Epithelial cell of proximal tubule (primary cell): ENCODE measurements at places on chromosomes 3 and 15.

- DNase-seq = no peak
These were observed 2.1 kb downstream of the SLC41A3 start for GRCh38 chr3:126081618-126082361.

GRCh38 chr3:39251576-39251975 lies 28.3 kb downstream of the CX3CR1 start:
- DNase-seq = no peak

DNA sequence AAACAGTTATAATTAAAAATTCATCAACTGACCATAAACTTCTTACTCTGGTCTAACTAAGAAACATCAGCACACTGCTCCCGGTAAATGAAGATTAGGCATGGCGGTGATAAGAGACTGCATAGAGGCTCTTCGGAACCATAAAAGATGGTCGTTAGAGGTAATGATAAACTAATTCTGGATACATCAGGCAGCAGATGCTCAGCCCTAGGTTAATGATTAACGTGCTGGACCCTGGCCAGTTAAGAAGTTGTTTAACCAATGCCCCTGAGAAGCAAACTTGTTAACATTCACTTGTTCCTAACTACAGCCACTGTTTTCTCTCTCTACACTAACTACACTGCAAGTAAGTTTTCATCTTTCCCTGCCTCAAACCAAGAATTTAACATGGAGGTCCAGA lies 111.5 kb downstream of the PDZRN3 start:
- DNase-seq = peak; percentile 56

- DNase-seq = no peak
These were observed 727.2 kb downstream of the SI start for GRCh38 chr3:164351131-164351530.

GRCh38 chr3:135965506-135966270 lies at the start of gene PPP2R3A:
PPP2R3A (plus strand) TSS chr3:135965728; CDS start chr3:136001499, 35,771 bp downstream.
- no peak for DNase-seq

DNA sequence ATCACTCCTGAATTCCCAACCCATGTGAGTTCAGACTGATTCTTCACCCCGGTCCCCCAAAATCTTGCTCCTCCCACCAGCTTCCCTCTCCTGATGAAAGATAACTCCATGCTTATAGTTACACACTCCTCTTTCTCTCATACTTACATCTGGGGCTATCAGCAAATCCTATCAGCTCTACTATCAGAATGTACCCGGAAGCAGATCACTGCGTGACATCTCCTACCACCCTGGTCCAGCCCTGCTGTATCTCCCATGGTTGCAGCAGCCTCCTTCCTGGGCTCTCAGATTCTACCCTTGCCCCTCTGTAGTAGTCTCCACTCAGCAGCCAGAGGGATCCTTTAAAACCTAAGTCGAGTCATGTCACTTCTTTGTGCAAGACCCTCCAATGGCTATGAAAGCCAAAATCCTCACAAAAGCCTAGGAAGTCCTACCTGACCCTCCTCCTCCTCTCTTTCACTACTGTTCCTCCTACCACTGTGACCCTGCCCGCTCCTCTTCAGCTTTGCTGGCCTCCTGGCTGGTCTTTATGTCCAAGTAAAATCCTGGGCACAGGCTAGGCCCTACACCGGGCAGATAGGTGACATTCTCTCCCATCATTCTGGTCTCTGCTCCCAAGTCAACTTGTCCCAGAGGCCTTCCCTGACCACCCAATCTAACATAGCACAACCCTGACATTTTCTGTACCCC lies 16.2 kb downstream of the XIRP1 start:
- DNase-seq = no peak

DNA sequence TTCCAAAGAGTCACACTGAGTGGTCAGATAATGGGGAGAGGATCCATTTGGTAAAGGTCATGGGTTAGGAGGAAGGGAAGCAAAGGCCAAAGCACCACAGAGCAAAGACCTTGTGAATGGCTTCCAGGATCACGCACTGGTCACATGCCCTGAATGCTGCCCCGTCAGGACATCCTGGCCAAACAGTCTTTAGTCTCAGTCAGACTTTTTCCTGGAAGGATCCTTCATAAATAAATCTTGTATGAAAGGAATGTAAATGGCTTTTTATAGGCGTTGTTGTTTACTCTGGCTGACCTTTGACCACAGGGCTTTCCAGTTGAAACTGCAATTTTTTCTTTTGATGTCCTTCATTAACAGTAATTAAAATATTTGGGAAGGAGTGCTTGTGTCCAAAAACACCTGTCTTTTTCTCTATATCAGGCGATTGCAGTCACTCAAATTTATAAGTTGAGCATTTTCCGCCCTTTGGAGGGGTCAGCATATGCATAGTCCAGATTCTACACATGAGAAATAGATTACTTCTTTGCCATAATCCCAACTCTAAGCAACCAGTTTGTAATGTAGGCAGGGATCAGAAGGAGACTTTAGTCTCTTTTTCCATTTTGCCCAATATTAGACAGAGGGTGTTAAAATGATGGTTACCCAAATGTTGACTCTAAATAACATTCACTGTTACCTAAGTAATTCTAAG lies 48.4 kb downstream of the CHAC1 start:
- DNase-seq = no peak

GRCh38 chr3:155244216-155244615 lies 49.3 kb downstream of the STRIT1 start:
- DNase-seq = no peak

GRCh38 chr3:51519848-51520247 lies 18.7 kb upstream of the RAD54L2 start:
- DNase-seq = no peak

DNA sequence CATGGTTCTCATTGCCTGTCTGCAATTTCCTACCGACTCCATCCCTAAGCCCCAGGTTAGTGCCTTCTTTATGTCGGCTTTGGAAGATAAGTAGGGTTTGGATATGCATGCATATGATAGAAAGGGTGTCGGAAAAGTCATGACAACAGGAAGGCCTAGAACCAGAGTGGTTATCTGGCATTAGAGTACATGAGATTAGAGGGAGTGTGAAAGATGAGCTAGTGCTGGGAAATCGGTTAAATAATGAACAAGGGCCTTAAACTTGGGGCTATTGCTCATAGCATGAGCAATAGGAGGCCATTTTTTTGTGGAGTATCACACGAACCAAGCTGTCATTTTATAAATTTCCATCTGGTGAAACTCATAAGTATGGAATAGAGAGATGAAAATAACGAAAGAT lies 54.0 kb upstream of the LPP start:
- DNase-seq = no peak

- no peak for DNase-seq
These were observed 32.8 kb downstream of the TKT start for GRCh38 chr3:53223025-53223424.

DNA sequence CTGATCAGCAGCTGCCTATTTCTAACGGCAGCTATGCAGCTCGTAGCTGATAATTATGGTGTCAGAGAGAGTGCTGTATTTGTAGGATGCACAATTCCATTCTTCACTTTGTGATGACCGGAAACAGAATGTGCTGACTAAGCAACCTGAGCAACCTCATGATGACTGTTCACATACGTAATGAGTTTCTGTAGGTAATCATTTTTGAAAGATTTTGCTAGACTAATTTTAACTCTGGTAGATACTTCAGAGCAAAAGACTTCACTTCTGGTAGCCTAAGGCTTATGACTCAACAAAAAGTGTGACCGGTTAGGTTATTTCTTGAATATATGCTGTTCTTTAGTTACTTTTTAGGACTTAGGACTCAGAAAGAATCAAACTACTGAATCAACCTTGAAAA lies 567.7 kb downstream of the NAALADL2 start:
- DNase-seq = peak; percentile 62

GRCh38 chr3:142027735-142028134 lies 121.6 kb downstream of the TFDP2 start:
- no peak for DNase-seq

GRCh38 chr3:52704611-52705437 lies 767 bp downstream of the GLT8D1 start:
- DNase-seq = no peak

DNA sequence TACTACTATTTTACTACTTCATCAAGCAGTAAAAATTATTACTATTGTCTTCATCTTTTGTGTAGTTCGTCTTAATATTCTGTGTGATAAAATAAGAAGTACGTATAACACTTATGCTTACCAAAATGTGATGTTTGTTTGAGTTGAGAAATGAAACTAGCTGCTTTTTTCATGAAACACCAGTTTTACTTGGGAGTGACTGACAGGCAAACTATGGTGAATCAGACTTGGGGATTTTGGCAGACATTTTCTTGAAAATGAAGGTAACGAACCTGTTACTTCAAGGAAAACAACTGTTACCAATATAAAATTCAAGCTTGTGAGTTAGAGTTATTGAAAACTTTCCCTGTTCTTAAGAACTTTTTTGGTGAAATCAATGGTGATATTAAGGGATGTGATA lies 10.3 kb downstream of the U2SURP start:
- DNase-seq = no peak

DNA sequence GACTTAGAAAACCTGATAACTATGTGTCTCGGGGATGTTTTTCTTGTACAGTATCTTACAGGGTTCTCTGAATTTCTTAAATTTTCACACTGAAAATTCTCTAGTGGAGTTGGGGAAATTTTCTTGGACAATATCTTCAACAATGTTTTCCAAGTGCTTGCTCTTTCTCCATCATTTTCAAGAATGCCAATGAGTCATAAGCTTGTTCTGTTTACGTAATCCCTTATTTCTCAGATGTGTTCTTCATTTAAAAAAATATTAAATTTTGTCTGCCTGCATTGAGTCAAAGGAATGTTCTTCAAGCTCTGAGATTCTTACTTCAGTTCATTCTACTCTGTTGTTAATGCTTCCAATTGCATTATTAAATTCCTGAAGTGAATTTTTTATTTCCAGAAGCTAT lies 21.9 kb upstream of the PLSCR2 start:
- no peak for DNase-seq

DNA sequence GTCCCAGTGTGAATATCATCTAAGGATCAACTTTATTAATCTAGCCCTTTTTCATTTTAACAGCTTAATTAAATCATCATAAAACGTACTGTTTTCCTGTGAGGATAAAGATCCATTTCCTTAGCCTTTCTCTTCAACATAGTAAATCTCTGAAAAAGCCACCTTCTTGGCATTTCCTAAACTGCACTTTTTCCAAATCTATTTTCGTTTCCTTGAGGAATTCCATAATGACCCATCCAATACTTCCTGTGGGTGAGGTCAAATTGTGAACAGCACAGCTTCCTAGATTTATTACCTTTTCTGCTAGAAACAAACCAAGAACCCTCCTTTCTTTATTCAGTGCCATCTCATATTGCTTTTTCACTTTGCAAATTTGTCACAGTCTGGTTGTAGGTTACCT lies 129.4 kb upstream of the CNTN4 start:
- DNase-seq = no peak

- DNase-seq = no peak
These were observed 287.0 kb upstream of the LYSMD4 start for GRCh38 chr15:100020189-100020588.

DNA sequence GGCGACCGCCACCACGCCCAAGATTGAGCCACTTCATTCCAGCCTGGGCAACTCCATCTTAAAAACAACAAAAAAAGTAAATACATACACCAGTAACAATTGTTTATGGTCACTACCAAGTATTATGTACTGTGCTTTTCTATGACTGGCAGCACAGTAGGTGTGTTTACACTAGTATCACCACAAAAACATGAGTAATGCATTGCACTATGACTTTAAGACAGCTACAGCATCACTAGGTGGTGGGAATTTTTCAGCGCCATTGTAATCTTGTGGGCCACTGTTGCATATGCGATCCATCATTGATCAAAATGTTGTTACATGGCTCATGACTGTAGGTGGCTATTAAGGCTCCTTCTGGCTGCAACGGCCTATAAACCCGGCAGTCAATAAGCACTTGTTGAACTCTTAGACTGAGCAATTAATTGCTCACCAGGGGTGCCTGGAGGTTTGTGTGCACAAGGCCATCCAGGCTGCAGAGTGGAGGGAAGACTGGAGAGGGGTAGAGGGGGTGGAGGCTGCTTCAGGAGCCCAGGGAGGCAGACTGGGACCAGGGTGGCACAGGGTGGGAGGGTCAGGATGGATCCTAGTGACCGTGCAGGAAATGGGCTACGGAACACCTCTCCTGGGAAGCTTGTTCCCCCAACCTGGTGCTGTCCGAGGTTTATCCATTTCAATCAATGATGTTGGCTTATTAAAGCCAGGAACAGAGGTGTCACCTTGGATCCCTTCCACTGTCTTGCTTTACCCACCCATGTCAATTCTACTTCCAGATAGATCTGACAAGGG lies 17.9 kb upstream of the COPG1 start:
- DNase-seq = no peak

GRCh38 chr3:50436114-50436674 lies 67.2 kb downstream of the CACNA2D2 start:
- DNase-seq = no peak

- no peak for DNase-seq
These were observed 47.9 kb downstream of the SEMA3G start for GRCh38 chr3:52396907-52397591.

DNA sequence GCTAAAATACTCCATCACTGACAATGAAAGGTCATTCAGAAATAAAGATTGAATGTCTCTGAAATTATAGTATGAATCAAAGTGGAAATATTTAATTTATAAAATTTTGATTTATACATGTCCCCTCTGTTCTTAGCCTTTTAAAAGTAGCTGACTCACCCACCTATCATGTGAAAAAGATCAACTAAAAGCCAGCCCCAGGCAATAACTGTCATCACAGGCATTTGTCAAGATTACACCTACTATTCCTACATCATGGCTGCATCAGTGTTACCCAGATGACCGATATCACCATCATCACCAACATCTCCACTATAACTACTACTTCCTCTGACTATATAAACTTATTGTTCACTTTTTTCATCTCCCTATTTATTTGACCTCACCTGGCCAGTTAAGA lies 14.3 kb upstream of the PIK3R4 start:
- DNase-seq = no peak

- DNase-seq = no peak
These were observed 41.8 kb downstream of the GOLGB1 start for GRCh38 chr3:121707531-121708273.

DNA sequence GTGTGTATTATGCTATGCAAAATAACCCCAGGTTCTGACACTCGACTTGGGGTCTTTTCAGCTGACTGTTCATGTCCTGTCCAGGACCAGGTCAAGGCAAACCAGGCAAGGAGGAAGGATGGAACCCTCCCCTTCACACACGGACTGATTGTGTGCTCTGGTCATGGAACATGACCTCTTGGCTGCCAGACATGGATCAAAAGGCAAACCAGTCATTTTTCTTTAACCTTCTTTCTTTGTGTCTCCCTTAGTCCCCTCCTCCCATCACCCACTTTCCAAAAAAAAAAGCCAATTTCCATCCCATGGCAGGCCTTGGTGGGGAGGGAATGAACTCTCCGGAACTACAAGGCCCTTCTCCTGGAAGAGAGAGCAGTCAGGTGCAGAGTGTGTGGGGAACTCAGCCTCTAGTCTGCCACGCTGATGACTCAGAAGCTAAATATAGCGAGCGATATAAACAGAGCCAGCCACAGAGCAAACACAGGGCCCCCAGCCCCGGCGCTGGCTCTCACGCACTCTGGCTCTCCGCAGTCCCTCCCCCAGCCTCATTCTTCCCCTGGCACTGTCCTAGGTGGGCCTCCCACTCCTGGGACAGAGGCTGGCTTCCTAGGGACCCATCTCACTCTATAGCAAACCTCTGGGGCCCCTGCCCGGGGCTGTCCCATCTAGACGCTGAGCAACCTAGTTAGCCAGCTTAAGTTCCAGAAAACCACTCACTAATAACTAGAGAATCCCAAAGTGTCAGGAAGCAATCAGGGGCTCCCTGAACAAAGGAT lies 10.0 kb downstream of the BMF start:
- peak; percentile 76 for DNase-seq
